Activated CD4-positive, alpha-beta memory T cell treated with anti-CD3 and anti-CD28 coated beads for 36 hours (primary cell): ENCODE measurements at places on chromosomes 13 and 19.

DNA sequence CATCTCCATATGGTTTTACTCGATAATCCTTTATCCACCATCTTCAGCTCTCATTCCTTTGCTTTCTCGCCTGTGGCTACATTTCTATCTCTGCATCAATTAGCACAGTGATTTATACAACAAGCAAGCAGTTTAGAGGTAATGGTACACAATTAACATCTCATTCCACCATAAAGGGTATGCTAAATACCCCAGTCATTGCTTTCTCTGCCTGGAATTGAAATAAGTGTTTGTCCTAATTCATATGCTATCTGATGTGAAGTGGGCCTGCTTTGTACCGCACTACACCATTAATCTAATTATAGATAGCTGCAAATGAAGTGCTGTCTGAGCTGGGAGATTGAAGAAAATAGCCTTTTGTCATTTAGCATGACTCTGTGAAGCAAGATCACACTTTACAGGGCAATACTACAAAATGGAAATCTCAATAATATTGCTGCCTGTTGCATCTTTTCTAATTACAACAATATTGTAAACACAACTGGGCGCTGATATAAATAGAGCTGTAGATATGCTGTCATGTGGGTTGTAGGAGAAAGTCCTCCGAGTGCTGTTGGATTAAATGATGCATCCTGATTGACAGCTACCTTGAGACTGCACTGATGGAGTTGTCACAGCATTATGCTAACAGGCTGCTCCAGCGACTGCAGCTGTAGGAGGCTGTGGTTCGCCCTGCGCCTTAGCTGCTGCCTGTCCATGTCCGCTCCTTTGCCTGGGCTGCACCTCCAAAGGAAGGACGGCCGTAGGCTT is 78.2 kb downstream of the GGACT start:
- no peak for DNase-seq

- DNase-seq, result no peak
Observed at GRCh38 chr13:20340759-20341171, 108.6 kb upstream of the GJB6 start.

DNA sequence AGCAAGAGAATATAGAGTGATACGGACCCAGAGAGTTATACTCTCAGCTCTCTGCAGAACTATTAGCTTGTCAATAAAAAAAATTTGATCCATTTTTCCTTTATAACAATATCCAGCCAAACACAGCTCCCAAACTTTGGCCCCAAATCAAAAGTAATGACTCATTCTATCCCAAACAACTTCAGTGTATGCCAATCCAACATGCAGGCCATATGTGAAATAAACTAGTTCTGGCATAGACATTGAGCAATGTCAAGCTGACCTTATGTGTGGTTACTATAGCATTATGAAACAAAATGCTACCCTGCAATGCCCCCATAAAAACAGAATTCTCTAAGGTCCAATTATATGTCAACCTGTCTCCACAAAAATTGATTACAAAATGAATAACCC is 209.5 kb downstream of the DNAJC15 start:
- no peak for DNase-seq

DNA sequence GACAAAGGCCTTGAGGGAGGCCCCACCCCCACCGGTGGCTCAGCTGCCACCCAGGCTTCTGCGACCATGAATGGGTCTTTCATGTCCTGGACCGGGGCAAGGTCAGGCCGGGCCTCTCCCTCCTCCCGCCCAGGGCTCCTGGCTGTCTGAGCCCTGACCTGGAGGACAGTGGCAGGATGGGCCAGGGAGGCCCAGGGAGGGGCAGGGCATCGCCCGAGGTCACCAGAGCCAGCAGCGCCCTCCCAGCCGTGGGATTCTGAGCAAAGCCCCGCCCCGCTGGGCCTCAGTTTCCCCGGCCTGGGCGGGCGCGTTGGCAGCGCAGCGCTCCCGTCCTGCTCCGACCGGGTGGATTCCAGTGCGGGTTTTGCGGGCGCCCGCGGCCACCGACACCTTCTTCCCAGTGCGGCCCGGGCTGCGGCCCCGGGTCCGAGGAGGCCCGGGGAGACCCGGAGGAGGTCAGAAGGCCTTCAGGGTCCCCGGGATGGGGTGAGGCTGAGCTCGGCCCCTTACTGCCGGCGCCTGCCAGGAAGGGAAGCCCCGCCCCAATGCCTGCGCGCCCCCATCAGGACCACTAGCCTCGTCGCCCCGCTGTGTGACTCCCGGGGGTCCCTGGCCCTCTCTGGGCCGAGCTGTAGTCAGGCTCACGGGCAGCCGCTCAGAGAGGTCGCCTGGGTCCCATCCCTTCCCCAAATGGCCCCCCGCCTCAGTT is 24.6 kb upstream of the SEMA6B start:
- DNase-seq, result peak; percentile 34

- DNase-seq, result peak; percentile 86
Observed at GRCh38 chr19:43562698-43563241, 12.6 kb downstream of the XRCC1 start.

- no peak for DNase-seq
Observed at GRCh38 chr19:49098795-49099194, 13.5 kb downstream of the SNRNP70 start.

DNA sequence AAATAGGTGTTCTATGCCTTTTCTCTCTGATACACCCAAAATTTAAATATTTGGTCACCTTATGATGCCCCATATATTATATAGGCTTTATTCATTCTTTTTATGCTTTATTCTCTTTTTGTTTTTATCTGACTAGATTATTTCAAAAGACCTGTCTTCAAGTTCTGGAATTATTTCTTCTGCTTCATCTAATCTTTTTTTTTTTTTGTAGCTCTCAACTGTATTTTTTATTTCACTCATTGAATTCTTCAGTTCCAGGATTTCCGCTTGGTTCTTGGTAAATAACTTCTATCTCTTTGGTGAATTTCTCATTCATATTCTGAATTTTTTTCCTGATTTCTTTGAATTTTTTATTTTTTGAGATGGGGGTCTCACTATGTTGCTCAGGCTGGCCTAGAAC is 3.9 kb upstream of the CLEC4M start:
- DNase-seq, result no peak

DNA sequence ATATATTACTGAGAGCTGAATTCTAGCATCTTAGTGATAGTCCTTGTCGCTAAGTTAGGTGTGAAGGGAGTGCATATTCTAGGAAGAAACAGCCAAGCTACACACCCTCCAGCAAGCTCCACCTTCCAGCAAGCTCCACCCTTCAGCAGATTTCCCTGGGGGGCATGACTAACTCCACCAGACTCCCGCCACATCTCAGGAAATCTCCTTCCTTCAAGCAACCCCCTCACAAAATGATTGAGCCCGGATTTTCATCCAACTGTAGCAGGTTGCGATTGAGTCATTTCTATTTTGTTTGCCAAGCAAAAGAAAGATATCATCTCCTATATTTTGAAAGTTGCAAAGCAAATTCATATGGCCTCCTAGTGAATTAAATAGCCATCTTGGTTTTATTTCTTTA is 162.1 kb upstream of the TMTC4 start:
- no peak for DNase-seq

DNA sequence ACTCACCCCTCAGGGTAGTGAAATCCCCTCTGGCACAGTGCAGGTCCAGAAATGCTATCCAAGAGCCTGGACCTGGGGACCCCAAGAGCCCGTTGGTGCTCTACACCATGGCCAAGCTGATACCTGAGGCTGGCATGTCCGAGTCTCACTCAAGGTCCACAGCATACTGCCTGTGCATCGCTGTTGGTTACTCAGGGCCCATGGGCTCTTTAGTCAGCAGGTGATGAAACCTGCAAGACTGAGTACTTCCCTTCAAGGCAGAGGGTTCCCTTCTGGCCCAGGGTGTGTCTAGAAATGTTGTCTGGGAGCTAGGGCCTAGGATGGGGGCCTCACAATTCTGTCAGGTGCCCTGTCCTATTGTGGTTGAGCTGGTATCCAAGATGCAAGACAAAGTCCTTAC is 19.6 kb upstream of the KBTBD7 start:
- no peak for DNase-seq

- no peak for DNase-seq
Observed at GRCh38 chr13:69921156-69921555, 186.5 kb upstream of the ATXN8OS start.

DNA sequence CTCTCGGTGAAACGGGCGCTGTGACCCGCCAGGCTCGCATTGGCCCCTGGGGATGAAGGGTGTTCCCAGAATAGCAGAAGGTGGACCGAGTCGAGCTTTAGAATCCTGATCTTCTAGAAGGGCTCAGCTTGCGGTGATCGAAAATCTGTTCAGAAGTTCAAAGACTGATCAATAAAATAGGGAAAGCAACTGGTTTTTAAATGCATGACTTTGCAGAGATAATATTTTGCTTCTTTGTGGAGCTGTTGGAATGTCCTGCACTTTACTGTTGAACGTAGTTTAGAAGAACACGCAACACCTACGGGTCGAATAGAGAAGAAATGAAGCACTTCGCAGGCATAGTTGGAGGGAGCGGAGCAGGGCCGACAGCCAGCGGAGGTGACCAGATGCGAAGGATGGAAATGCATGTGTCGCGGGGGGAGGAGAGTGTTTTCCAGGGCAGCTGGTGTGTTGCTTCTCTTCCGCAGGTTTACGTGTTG is 766 bp downstream of the CEBPG start:
- DNase-seq, result peak; percentile 38
